ENCODE measurements at places on chromosomes 13 and 19.

DNA sequence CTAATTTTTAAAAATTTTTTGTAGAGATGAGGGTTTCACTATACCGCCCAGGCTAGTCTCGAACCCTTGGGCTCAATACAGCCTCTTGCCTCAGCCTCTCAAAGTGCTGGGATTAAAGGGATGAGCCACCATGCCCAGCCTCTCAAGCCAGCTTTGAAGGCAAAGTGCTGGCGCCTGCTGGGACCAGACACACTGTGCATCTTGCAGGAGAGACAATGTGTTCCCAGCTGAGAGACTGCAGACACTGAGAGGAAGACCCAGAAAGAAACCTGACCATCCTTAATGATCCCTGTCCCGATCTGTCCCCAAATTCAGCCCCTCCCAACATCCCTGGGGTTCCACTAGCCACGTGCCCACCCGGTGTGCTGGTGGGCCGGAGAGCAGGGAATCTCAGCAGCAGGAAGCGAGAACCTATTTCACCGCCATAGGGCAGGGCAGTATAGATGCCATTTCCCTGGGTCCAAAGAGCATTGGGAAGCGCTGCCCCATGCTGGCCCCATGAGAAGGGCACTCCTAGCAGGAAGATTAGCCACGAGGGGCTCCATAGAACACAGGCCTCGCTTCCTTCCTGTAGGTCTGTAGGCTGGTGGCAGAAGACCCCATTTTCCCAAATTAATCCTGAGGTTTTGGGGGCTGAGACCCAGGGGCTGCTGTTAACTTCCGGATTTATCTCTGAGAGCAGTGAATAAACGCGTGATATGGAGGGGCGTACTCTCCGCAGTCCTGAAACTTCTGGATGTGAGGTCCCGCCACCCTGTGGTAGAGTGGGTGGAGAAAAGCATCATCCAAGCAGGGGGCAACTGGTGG lies 968 bp downstream of the RAVER1 start:
- DNase-seq = no peak

DNA sequence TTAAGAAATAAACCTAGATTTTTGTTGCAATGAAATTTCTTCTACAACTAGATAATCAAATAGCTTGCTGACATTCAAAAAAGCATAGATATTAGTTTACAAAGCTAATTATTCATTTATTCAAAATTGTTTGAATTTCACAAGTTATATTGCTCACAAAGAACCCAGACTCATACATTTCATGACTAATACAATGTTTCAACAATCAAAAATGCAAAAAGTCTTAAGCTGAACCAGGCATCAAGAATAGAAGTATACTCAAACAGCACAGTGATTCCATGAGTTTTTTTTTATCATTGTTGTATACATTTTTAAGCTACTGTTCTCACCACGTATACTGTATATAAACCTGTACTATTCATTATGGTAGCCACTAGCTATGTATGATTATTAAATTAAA lies 51.0 kb downstream of the DIAPH3 start:
- DNase-seq = no peak

DNA sequence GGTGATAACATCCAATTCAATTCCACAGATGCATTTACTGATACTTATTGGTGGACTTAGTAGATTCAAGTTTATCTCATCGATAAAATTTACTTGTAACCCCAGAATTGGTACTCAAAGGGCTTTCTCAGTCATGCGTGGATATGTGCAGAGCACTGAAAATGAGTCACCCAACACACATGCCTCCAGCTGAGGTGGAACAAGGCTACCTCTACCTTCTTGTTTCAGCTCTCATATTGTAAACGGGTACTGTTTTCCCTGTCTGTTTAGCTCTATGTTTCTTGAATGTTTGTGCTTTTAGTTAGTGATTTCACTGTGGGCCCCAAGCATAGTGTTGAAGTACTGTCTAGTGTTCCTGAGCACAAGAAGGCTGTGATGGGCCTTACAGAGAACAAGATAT lies 1.5 kb downstream of the LRRC63 start:
- DNase-seq = no peak

DNA sequence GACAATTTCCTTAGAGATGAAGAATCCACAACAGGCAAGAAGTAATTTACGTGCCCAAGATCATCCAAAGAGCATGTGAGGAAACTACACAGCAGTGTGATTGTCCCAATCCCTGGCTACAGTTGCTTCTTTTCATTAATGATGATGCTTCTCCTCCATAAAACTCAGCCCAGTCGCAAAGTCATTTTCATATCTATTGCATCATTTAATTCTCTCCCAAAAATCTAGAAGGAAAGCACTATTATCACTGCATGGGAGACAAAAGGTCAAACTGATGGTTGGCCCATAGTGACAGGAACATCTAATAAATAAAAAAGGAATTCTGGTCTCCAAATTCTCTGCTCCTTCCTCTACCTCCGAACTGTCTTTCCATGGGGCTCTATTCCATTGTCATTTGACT lies 103.5 kb upstream of the SERP2 start:
- DNase-seq = no peak

DNA sequence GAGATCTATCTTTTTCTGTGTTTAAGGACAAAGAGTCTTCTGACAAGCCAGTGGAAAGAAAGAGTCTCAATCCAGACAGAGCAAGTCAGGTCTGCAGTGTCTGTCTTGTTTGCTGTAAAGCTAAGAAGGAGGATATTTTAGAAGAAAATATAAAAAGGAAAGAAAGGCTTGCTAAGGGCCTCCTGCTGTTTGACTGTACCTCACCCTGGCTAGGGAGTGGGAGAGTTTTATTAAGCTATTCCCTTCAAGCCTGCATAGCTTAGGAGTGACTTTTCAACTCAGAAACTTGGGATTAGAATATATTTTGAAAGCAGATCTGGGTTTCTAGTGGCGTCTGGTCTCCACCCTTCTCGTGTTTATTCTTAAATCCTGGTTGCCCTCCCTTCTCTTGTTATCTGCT lies 460.0 kb downstream of the COG6 start:
- no peak for DNase-seq

DNA sequence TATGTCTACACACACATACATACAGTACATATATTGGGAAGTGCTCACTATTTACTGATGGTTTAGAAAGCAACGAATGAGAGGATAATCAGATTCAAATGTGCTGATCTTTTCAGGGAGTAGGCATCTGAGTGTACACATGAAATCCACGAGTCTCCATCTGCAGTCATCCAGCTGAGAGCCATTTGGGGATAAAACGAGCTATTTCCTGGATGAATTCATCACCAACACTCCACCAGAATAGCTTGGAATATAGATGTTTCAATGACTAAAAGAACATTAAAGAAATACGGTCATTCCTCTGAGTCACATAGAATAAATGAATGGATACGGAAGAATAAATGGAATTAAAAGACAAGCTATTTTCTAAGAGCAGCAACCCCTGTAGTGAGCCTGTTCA lies 721.6 kb upstream of the ARGLU1 start:
- DNase-seq = no peak

GRCh38 chr13:44306371-44307192 lies 67.0 kb upstream of the SERP2 start:
- DNase-seq = no peak

All from stimulated activated CD4-positive, alpha-beta T cell treated with anti-CD3 and anti-CD28 coated beads, Interleukin-1b, Interleukin-23, amount 100 ng/mL, for 24 hours (primary cell).